Kidney (tissue), 22 donors: ENCODE measurements at places on chromosomes 6 and 20. TPM values are rescaled to one million over a fixed set of nuclear protein-coding genes. Genes with fewer than 3 reads are reported as not detected.
A peak's percentile ranks its signal among the peaks of the same experiment; 100 is the strongest.

- no peak for DNase-seq
These were observed 395.9 kb downstream of the DHX35 start for GRCh38 chr20:39358052-39358451.

GRCh38 chr6:162679681-162680080 is 47.9 kb downstream of the PRKN start:
- DNase-seq = no peak

- peak; percentile 9 for DNase-seq
These were observed 51.9 kb downstream of the MAFB start for GRCh38 chr20:40637176-40637575.

DNA sequence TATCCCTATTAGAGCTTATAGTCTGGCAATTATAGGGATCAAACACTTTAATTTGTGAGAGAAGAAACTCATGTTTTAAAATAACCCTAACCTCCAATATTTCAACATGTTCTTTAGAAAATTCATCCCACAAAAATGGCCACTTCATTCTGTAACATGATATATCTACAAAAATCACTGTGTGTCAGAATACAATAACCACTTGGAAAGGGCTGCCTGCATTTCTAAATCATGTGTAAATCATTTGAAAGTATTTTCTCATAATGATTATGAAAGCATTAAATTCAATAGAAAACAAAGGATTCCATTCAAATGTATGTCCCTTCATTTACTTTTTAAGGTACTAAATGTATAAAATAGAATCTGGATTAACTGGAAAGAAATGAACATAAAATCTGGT is 101.4 kb upstream of the NHSL1 start:
- no peak for DNase-seq

DNA sequence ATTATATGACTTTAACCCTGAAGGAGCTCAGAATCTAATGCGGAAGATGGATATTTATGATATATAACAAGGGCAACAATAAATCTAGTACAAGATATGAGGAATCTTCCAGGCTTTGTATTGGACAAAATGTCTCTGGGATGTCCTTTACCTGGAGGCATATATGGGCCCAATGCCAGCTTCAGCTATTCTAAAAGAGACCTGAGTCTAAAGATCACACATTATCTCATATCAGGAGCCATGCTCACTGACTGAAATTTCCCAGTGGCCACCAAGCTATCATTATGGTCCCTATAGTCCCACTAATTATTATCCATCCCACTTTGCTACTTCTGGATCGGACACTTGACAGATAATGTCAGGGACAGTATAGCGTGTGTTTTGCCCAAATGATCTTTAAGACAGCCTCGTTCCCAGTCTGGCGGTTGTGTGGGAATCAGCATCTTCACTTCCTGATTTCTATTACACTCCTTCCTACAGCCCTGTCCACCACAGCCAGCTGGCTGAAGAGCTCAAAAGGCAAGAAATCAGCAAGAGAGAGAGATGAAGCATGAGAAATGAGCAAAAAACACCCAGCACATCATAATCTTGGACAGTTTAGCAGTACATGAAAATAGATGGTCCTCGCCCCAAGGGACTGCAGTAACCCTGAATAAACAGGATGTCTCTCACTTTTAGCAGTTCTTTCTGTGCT is 34.9 kb downstream of the KLHL31 start:
- no peak for DNase-seq

DNA sequence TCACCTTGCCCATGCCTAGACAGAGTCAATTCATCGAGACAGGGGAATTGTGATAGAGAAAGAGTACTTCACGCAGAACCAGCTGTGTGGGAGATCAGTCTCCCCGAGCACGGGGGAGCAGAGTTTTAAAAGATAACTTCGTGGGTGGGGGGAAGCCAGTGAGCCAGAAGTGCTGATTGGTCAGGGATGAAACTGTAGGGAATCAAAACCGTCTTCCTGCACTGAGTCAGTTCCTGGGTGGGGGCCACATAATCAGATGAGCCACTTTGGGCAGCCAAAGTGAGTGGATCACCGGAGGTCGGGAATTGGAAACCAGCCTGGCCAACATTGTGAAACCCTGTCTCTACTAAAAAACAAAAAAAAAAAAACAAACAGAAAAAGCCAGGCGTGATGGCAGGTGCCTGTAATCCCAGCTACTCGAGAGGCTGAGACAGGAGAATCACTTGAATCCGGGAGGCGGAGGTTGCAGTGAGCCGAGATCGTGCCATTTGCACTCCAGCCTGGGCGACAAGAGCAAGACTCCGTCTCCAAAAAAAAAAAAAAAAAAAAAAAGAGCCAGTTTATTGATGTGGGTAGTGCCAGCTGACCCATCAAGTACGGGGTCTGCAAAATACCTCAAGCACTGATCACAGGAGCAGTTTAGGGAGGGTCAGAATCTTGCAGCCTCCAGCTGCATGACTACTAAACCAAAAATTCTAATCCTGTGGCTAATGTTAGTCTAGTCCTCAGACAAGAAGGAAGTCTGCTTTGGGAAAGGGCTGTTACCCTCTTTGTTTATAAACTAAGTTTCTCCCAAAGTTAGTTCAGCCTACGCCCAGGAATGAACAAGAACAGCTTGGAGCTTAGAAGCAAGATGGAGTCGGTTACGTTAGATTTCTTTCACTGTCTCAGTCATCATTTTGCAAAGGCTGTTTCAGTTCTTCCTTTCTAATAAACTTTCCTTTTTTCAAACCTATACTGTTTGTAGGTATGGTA is 3.9 kb upstream of the TRIM39 start:
- no peak for DNase-seq

DNA sequence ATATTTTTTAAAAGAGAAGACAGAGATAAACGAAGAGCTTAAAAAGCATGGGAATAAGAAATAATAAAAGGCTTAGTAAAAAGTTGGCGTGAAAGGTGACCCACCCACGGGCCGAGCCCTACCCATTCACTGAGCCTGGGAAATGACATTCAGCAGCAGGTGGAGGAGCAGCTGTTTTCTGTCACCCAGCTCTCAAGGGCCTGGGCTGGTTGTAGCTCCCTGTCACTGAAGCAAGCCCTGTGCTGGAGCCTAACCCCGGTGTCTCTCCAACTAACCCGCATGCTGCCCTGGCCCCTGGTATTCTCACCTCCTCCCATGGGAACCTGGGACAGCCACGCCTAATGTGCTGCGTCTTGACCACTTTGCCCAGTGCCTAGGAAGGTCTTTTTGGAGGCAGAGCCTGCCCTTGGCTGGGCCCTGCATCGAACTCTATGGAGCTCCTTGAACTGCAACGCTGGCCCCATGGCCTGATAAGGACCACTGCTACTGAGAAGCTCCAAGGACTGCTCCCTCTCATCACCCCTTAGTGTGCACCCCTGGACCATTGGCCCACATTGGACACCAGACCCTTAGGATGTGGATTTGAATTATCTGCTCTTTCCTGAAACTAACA is 68.8 kb upstream of the IYD start:
- DNase-seq = peak; percentile 62

DNA sequence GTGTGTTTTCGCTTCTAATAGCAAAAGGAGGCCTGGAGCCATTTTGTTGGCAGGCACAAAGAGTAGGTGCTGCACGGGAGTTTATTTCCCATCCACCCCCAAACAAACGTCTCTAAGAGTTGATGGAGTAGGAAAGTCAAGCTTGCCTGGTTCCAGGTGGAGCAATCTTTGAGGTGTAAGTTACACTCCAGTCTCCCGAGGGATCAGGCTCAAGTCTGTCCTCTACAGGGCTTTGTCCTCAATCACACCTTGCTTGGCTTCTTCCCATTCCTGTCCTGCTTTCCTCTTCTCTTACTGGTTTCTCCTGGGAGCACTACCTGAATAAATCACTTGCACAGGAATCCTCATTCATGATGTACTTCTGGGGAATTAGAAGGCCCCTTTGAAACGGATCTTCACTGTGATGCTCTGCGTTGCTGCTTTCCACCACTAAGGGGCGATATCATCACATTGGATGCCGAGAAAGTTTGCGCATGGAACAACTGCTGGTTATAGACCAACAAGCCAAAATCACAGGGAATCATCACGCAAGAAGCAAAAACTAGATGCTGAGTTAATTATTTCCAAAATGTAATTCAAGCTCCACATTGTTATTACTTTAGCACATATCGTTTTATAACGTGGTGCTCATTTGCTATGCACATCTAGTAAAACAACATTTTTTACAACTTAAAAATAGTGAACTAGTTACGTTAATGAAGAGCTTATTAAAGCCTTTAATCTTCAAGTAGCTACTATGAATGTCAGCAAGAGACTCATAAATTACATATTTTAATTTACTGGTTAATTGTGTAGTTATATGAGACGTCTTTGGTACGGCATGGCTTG is 156.8 kb downstream of the DNAH8 start:
- no peak for DNase-seq

GRCh38 chr6:121523628-121524027 is 88.2 kb downstream of the GJA1 start:
- no peak for DNase-seq

DNA sequence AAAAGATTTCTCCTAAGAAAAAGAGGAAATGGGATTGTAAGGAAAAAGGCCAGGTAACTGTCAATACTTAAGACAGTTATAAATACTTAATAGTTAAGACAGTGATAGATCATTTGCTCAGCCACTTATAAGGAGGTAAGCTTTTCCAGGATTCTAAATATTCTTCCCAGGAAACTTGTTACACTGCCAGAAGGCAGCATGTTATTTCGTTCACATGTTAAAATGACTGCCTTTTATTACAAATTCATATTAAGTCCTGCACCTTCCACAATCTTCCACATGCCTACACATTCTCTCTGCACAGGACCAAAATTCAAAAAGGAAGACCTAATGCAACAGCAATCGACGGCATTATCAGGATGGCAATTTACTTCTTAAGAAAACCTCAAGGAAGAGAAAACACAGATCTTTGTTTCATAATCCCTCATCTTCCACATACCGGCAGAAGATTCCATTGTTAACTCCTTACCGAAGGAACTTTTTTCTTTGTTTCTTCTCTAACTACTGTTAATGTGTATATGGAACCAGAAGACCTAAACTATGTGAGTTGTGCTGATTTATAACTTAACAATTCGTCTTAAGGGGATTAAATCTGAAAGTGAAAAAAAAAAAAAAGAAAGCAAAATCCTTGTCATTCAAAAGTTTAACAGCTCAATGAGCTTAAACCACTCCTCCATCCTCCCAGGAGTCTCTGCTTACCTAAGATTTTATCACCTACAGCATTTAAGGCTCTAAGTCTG is 799 bp downstream of the TAAR2 start:
- no peak for DNase-seq

MMP24 gene
- total RNA-seq = 12.4 TPM

GATA5 gene
- 1.0 TPM for total RNA-seq

CRISP3 gene
- total RNA-seq = not detected

DOK5 gene
- total RNA-seq = 5.4 TPM

SASH1 gene
- total RNA-seq = 148 TPM
